Muscle of back (tissue), 13 donors: ENCODE measurements at places on chromosomes 4 and X.

DNA sequence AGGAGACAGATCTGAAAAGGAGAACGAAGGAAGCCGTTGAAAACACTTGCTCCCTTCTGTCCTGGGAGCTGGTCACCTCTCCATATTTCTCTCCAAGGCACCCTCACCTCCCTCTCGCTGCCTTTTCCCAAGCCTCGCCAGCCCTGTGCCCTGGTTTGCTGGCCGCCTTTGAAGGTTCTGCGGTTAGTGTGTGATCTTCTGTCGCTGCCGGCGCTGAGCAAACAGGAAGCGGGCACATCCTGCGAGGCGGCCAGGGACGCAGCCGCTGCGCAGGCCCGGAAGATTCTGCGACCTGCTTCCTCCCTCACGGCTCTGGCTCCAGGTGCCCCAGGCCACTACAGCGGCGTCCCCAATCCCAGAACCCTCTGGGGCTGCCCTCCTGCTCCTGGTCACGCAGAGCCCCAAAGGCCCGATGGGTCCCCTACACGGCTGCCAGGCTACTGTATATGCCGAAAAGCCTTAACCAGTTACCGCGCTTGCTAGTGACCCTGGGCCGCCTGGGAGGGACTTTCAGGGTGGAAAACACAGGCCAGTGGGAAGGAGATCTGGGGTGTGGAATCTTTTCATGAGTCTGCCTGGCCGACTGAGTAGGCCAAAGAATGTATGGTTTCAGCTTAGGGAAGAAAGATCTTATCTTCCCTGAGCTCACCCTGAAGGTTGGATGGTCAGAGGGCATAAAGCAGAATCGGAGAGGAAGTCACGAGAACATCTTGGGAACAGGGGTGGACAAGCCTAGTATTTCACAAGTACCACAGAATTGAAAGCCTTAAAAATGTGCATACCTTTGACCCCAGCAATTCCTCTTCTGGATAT is 2.3 kb upstream of the SASH3 start:
- no peak for DNase-seq

GRCh38 chr4:145531859-145532258 is 50.2 kb downstream of the SMAD1 start:
- DNase-seq: no peak

DNA sequence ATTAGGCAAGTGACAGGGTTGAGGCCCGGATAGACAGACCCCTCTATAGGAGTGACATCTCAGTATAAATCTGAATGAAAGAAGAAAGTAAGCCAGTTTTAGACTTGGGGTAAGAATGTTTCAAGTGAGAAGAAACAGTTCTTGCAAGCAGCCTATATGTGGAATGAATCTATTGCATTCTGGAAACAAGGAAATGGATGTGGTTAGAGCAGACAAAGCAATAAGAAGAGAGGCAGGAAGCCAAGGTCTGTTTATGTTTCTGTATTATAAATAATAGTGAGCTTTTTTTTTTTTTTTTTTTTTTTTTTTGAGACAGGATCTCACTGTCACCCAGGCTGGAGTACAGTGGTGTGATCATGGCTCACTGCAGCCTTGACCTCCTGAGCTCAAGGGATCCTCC is 255.8 kb downstream of the UNC5C start:
- no peak for DNase-seq

DNA sequence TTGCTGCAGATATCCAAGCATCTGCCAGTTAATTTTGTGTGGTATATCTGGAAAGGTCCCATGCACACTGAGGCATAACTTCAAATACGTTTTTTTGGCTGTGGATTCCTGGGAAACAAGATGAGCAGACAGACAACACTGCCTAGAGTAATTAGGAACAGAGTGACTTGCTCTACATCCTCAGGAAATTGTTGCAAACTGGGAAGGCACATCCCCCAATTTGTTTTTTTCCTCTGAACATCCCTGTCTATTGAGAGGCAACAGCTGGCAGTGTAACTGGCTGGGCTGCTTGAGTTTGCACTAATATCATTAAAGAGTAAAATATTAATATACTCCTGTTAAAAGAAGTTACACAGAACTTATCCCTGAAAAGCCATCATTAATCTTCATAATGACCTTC is 207.7 kb upstream of the SLIT2 start:
- DNase-seq: no peak
